ENCODE measurements at places on chromosomes 7 and 10.

DNA sequence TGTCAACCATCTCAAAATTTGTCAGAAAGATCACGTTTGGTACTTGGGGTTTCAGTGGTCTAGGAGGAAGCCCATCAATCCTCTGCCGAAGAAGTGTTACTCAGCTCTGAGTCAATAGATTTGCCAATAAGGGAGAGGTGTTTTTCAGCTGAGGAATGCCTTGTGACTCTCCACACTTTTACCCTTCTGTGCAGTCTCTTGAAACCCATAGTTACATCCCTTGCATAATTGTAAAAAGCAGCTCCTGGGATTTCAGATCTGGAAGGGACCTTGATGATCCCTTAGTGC, 47.5 kb downstream of the INSYN2A start:
- peak; percentile 79 for DNase-seq

DNA sequence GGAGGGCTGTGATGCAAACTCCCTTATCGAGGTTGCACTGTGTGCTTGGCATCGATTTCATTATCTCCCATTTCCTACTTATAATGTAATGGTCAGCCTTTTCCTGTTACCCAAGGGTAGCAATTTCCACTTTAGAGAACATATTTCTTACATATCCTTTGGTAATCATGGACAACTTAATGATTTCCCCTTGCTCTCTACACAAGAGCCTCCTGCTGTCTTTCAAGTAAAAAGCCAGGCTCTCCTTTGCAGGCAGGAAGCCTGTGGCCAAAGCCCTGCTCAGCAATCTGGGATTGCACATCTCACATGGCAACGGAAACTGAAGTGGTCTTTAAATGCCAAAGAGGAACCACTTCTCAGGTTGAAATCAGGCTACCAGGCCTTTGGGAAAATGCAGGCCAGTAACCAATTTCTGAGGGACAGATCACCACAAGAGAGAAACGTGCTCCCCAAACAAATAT, 86.7 kb upstream of the IKZF1 start:
- no peak for DNase-seq

- no peak for DNase-seq
Observed at GRCh38 chr10:16686054-16686902, 130.9 kb downstream of the RSU1 start.

DNA sequence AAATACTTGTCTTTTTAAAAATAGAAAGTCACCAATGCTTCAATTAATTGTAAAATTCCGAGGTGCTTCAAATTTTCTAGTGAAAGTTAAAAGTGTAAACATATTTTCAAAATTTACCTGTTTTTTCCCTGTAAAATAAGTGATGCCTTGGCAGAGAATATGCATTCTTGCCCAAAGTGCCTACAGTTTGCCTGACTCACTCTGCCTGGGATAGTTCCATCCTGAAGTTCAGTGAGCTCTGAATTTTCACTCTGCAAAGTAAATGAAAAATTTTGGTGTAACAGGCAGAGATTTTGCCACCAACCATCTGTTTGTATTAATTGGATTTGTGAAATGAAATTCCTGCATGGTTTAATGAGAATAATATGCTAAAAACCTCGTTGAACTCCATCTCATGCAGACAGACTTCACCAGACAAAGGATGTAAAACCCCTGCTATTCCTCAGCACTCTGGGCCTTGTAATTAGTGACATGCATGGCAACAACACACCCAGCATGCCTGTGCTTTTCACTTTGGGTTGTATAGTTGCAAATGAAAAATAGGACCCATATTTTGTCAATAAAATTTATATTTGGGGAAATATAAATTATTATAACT, 117.4 kb upstream of the GNAI1 start:
- no peak for DNase-seq

- no peak for DNase-seq
Observed at GRCh38 chr10:31000867-31001266, 30.8 kb downstream of the ZNF438 start.

DNA sequence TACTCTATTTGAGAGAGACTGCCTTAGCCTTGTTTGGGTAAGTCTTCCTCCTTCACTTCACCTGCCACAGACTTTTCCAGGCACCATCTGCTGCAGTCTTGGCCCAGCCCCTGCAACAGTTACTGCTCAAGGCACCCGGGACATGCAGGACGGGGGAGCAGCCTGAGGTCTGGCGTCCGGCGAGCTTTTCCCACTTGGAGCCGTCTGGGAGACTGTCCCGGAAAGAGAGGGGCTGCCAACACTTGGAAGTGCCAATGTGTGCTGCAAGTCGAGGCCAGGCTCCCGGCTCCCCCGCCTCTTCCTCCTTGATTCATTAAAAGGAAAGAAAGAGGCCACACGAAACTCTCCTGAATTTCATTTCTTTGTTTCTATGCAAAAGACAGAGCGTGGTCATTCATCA, 13.7 kb downstream of the HTRA1 start:
- DNase-seq, result no peak

DNA sequence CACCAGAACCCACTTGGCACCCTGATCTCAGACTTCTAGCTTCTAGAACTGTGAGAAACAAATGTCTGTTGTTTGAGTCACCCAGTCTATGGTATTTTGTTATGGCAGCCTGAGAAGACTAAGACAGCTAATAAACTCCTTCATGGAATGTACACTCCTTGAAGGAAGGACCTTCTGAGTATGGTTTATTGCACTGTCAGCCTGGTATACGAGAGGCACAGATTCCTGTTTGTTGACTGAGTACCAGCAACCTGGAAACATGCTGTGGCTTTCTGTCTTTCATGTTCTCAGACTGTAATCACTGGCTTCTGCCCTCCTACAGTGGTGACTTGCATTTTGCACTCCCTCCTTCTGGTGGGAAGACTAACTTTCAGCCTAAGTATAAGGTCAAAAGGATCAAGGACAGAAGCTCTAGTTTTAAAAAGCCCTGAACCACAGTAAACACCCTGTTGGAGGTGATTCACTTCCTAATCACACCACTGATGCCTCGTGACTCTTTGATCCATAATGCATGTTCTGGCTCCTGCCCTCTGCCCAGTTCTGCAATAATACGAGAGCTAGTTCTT, 319.0 kb upstream of the NPSR1 start:
- no peak for DNase-seq

GRCh38 chr7:4261601-4261960, 420.5 kb upstream of the FOXK1 start:
- DNase-seq, result no peak

DNA sequence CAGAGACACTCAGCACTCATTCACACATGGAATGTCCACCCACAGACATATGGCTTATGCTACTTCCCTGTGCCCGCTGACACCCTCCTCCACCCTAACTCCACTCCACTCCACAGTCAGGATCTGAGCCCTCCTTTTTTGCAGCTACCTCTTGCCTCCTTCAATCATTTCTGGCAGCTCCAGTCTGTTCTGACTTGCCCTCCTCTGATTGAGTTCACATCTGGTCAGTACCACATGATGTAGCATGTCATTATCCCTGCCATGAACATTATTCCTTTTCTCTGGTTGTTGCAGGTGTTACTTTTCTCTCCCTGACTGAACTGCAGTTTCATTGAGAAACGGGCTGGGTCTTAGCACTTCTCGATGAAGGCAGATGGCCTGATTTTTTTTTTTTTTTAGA, 130.1 kb upstream of the EGR2 start:
- no peak for DNase-seq

DNA sequence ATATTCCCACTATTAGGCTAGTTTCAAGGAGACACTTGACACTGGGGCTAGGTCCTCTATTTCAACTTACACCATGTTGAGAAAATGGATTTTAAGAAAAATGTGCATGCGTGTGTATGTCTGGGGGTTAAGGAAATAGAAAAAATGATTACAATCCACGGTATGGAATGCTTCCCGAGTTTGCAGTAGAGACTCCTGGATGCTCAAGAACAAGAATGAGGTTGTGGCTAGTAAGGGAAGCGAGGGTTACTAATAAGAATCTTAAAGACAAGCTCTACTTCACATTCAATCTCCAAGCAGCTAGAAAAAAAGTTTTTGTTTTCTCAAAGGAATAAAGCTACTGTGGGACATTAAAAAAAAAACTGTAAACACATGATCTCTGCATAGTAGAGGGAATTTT, 54.7 kb downstream of the ANK3 start:
- peak; percentile 44 for DNase-seq

GRCh38 chr7:24725554-24726241, 31.6 kb downstream of the GSDME start:
- DNase-seq, result no peak

DNA sequence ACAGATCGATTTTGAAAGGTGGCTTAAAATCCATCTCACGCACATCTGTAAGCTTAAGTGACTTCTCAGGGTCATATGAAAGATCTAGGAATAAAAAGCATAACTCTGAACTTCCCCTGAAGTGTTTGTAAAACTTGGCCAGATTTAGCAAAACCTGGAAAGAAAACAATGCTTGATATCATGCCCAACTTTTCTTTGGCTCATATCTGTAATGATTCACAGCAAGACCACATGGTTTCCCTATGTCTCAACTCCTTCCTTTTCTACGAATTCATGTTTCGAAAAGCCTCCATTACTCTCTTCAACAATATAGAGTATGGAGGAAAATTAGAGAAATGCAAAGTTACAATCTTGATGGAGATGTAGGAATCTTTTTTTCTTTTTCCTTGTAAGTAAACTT, 20.1 kb upstream of the CABCOCO1 start:
- DNase-seq, result peak; percentile 56

DNA sequence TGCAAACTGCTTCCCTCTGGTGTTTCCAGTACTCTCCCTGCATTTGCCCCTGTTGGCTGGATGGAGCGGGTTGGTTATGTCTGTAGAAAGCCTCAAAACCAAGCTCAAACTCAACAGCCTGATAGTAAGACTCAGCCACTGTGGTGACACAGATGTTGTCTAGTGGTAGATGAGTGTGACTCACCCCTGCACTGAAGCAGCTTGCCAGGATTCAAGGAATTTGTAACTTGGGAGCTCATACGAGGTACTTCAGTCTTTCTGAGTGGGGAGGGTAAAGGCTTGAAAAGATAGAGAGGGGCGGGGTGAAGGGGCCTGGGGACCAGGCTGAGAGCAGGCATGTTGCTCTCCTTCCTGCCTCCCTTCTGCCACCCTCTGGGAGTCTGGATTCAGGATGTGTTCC, 22.9 kb upstream of the AQP1 start:
- DNase-seq, result peak; percentile 86

DNA sequence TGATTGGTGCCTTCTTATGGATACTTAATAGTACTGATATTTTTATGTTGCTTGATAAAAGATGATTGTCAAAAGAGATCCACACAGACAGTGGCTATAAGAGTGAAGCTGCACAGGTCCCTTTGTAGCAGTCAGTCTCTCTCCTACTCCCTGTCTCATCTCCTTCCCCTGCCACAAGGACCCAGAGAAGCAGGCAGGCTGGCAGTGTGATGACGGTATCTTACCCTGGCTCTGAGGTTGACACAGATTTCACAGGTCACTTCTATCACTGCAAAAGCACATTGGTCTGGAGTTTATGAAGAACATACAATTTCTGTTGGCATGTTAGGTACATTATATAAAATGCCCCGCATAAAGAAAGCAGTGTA, 64.4 kb upstream of the AHR start:
- DNase-seq, result no peak

DNA sequence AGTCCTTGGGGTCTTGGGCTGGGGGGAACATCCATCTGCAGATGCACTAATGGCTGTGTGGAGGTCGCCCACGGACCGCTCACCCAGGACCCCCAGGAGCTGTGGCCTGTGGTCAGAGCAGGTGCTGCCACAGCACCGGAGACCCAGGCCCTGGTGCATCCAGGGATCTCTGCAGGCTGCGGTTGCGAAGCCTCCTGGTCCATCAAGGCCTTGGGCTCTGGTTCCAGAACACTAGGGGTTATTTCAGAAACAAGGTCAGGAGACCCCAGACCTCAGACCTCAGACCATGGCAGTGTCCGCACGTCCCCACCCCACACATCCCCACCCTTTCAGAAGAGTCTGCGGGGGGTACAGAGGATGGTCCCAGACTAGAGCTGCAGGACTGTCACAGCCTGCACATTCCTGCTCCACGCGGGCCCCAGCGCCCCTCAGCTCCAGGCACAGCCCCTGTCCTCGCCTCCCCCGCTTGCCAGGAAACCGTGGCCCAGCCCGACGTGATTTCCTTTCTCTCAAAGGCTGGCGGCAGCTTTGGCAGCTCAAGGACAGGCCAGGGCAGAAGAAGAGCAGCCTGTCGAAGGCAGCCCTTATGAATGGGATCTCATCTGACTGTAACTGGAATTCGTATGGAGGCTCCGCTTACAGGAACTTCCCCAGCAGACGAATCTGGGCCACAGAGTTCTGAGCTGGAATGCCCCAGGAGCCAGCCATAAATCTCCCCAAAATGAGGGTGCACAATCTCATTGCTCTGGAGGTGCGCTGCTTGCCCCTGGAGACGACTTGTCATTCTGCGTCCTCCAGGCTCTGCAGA, 136.2 kb upstream of the RET start:
- no peak for DNase-seq

GRCh38 chr7:95476072-95476847, 9.5 kb upstream of the ASB4 start:
- DNase-seq, result no peak

DNA sequence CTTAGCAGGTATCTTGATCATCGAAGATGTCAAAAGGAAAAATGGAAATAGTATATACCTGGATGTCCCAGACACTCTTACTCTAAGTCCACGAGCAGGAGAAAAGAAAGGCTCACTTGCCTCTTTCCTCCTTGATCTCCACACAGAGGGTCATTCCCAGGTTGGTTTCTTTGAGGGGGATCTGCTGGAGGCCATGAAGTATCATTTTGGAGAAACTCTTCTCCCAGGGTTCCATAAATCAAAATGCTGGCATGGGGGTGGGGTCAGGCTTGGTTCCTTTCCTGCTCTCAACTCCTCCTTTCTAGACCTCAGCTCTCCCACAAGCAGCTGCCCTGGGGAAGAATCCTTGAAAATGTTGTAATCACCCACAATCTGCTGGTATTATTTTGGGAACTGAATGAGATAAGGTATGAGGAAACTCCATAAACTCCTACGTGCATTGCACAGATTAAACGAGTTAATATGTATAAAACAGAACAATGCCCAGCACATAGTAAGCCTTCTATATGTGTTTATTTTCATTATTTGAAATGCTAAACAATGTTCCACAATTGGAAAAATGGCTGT, 54.4 kb downstream of the PRKCQ start:
- DNase-seq, result no peak

GRCh38 chr7:41885078-41885477, 182.2 kb upstream of the INHBA start:
- DNase-seq, result no peak

- no peak for DNase-seq
Observed at GRCh38 chr10:48449501-48450232, 143.2 kb downstream of the MAPK8 start.

- DNase-seq, result no peak
Observed at GRCh38 chr7:73470208-73470607, 36.6 kb downstream of the FZD9 start.

- no peak for DNase-seq
Observed at GRCh38 chr10:29144126-29144525, 144.7 kb upstream of the LYZL1 start.

GRCh38 chr7:134366481-134366880, 49.8 kb upstream of the SLC35B4 start:
- DNase-seq, result no peak

DNA sequence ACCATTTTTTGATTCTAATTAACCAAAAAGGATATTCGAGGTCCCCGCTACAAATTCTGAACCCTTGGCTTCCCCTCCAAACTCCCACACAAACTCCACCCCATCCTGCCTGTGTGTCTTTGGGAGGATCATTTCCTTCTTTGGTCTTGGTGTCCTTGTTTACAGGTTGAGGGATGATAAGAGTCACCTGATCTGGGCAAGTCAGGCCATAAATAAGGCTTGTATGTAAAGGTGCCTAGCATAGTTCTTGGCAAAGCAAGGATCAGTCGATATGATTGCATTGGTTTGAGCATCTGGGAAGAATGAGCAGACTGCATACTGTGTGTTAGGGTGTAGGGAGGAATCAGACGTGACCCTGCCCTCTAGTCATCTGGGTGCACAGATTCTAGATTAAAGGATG, 1.6 kb upstream of the SGPL1 start:
- no peak for DNase-seq

Measured in fibroblast of skin of left quadriceps (primary cell).